ENCODE measurements at places on chromosomes 2 and 18.

GRCh38 chr18:40849886-40850285 is 1105.1 kb upstream of the PIK3C3 start:
- DNase-seq, result no peak

GRCh38 chr2:68039317-68039716 is 23.5 kb downstream of the C1D start:
- no peak for DNase-seq

DNA sequence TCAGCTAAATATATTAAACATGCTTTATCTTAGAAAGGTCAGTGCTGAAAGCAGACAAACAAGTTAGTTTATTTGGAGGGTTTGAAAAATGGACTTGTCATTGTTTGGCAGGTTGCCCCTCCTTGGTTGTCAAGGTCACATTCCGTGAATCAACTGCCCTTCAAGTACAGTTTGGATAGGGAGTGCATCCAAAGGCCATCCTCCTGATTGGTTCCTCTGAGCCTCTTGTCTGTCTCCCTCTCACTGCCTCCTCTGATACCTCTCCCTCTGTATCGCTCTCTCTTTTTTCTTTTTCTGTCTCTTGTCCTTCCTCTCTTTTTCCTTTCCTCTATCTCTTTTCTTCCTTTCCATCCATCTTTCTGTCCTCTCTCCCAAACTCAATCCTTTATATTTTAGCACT is 5.4 kb downstream of the ITGAV start:
- DNase-seq, result no peak

DNA sequence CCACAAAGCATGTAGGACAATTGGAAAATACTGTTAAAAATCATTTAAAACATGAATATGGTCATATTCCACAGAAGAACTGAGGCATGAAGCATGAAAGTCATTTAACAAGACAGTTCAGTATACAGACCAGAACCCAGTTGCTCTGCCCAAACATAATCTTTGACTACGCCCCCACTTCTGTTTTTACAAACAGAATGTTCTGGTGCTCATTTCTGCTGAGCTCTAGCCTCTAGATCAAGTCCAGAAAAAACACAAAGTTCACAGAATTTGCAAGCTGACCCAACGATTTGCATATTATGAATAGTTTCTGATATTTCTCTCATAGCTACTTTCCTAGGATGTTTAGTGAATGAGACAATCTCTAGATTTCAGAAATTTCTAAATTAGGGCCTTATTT is 424.9 kb downstream of the PID1 start:
- DNase-seq, result no peak

DNA sequence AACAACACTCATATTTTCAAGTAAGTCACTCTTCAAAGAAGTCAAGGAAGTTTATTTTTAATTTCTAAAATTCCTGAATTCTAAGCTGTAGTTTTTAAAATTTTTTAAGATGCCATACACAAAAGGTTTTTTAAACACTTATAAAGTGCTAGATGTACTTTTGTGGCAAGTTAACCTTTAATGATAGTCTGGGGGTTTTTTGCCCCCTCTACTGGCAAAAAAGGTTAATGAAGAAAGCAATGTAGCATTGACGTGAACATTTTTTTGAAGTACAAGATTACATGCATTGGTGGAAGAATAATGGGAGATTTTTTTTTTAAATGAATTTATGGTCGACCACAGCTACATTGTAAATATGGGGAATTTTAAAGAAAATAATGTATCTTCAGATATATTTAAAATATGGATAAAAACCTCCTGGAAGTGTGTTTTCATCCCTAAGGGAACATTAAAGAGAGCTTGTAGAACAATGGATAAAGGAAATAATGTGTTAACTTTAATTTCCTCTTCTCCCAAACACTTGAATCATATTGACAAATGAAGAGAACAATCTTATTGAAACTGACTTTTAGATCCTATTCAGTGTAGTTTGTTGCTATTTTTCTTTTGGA is 12.6 kb downstream of the ITPRID2 start:
- DNase-seq, result no peak

GRCh38 chr2:121486191-121486790 is 44.4 kb upstream of the RNU4ATAC start:
- DNase-seq, result no peak

GRCh38 chr18:13401404-13401803 is 182.8 kb downstream of the LDLRAD4 start:
- no peak for DNase-seq

- no peak for DNase-seq
Measured at GRCh38 chr18:62407660-62408059, 82.5 kb downstream of the TNFRSF11A start.

DNA sequence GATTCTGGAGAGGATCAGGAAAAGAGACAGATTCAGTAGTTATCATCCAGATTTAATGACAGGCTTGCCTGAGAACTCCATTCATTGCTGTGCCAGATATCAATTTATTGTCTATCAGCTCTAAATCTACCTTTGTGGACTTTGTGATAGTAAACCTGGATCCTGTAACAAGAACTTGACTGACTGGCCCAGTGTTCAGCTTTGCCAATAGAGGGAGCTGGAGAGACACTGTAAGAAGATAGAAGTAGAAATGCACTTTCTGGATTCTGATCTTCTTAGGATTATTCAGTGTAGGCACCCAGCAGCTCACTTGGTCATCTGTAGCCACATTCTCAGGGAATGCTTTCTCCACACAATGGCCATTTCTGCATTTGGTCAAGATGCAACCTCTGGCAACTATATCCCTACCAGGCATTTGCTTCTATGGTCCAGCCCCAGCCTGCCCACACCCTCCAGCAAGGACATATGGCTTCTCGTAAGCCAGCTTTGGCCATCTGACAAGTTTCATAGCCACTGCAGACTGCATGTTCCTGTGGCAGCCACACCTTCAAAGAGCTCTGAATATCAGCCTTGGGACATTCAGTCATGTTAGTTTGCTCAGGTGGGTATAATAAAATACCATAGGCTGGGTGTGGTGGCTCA is 6.1 kb upstream of the SERPINB8 start:
- peak; percentile 37 for DNase-seq

DNA sequence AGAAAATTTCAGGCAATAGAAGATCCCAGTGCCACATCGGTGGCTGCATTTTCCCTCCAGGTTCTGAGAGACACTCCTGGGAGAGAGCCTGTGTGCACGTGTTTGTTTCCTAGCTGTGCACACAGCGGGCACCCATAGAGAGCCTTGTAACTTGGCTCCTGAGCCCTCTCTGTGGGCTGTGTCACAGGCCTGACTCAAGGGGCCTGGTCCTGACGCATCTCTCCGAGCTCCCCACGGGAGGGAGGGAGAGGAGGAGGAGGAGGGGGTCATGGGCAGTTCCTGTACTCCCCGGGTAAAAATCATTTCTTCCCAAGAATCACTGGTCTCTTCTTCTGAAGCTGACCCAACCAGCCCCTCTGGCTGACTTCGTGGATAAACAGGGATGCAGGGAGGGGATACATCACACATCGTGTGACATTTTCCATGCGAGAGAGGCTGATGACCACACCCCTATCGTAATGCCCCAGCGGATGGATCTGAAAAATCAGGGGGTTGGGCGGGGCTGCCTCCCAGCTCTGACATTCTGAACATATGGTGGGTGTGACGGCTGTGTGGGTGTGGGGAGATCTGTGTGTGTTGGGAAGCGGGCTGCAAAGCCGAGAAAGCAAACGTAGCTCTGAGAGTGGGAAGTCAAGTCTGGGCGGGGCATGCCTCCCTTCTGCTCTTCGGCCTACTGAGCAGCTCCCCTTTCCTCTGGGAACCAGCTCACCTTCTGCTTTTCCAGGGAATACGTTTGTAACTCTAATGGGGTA is 308.3 kb upstream of the HS6ST1 start:
- no peak for DNase-seq

- no peak for DNase-seq
Measured at GRCh38 chr2:226408141-226408540, 391.5 kb downstream of the IRS1 start.

DNA sequence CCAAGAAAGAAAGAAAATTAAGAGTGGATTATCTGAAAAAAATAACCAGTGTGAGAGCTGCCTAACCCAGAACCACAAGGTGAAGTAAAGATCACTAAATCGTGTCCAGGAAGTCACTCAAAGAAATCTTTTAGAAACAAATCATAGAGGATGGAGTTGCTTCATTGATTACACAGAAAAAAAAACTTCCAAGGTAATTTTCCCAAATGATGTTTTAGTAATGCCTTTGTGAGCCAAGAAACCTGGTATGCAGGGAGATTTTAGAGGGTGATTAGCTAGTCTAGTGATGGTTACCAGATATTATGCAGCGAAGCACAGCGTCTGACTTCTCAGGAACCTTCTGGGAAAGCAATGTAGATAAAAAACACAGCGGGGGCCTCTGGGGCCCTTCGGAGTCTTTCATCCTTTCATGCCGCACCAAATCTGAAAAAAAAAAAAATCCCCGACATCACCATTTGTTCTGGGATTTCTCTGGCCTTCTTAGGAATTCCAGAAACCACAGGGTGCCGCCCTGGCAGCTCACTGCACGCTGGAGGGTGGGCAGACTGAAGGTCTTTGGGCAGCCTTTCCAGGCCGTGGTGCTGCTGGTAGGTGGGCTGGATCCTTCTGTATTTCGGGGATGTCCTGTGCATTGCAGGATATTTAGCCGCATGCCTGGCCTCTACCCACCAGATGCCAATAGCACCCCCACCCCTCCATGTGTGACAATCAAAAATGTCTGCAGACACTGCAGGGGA is 17.3 kb downstream of the ALPK2 start:
- peak; percentile 3 for DNase-seq

- DNase-seq, result no peak
Measured at GRCh38 chr2:240133401-240133800, 2.7 kb downstream of the COPS9 start.

- DNase-seq, result no peak
Measured at GRCh38 chr2:67712484-67712883, 315.4 kb downstream of the ETAA1 start.

DNA sequence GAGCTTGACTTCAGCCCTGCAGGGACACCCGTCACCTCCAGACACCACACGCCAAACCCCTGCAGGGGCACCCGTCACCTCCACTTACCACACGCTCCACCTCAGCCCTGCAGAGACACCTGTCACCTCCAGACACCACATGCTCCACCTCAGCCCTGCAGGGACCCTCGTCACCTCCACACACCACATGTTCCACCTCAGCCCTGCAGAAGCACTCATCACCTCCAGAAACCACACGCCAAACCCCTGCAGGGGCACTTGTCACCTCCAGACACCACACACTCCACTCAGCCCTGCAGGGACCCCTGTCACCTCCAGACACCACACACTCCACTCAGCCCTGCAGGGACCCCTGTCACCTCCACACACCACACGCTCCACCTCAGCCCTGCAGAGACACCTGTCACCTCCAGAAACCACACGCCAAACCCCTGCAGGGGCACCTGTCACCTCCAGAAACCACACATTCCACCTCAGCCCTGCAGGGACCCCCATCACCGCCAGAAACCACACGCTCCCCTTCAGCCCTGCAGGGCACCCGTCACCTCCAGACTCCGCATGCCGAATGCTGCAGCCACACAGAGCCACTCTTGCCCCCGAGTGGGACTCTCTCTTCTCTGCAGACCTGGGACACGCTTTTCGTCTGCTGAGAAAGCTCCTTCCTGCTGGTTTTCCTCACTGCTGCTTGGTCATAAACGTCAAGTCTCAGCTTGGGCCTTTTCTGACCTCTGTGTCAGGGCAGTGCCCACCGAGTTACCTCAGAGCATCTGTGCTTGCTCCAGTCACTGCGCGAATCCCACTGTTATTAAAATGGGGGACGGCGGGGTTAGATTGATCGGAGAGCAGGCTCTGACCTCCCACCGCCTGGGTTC is 77.5 kb upstream of the SALL3 start:
- no peak for DNase-seq

Data from activated CD4-positive, alpha-beta T cell treated with anti-CD3 and anti-CD28 coated beads, Interleukin-2, amount 50 U/mL, for 48 hours (primary cell).